ENCODE measurements at places on chromosomes 1 and 21. TPM values are rescaled to one million over a fixed set of nuclear protein-coding genes. Genes with fewer than 3 reads are reported as not detected.

Gene CR1L
- total RNA-seq = not detected

Gene PROX1
- total RNA-seq = 0.32 TPM

Gene MANEAL
- not detected for total RNA-seq

Gene SPATA46
- not detected for total RNA-seq

Gene CKS1B
- total RNA-seq = 116 TPM

Gene TYW3
- total RNA-seq = 17.5 TPM

Gene LMX1A
- not detected for total RNA-seq

Gene MAPKAPK2
- total RNA-seq = 24.9 TPM

Gene KCNH1
- total RNA-seq = not detected

Gene SPRR2G
- total RNA-seq = not detected

Gene KRTAP21-2
- total RNA-seq = not detected

Gene CRABP2
- 1.1 TPM for total RNA-seq

Gene ANKRD35
- 0.32 TPM for total RNA-seq

Gene TBX19
- total RNA-seq = 0.46 TPM
